Cerebellum (tissue), 4 donors: ENCODE measurements at places on chromosomes 6 and 20. TPM values are rescaled to one million over a fixed set of nuclear protein-coding genes. Genes with fewer than 3 reads are reported as not detected.

Gene ESR1
- 0.09 TPM for total RNA-seq

Gene MLN
- total RNA-seq, result not detected

Gene BPIFA1
- total RNA-seq, result not detected

Gene HNF4A
- total RNA-seq, result 0.09 TPM

Gene PTCHD4
- total RNA-seq, result 11.7 TPM

Gene SMLR1
- total RNA-seq, result not detected

Gene NR2E1
- not detected for total RNA-seq

Gene MYLIP
- total RNA-seq, result 13.0 TPM

- DNase-seq, result peak; percentile 65
These were observed 16.4 kb downstream of the TRMT6 start for GRCh38 chr20:5933802-5934436.

DNA sequence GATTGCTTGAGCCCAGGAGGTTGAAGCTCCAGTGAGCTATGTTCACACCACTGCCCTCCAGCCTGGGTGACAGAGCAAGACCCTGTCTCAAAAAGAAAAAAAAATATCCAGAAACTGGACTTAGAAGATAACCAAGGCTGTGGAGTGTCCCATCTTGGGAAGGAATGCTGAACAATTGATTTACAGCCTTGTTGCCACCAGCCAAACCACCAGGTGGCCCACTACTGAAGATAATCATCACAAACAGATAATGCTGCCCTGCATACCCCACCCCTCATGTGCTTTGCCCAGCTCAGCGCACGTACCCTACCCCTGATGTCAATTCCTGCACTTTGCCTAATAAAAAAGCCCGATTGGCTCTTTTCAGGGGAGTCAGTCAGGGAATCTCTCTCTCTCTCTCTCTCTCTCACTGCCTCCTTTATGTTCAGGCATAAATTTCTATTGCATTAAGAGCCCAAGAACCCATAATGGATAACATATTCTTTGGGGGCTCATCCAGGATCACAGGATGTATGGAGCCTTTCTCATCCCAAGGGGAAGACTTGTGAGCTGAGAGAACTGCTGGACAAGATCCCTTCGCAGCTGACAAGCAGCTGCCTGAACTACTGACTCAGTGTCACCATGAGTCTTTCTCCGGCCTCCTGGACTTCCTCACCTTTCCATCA, 166.4 kb downstream of the CD24 start:
- no peak for DNase-seq

DNA sequence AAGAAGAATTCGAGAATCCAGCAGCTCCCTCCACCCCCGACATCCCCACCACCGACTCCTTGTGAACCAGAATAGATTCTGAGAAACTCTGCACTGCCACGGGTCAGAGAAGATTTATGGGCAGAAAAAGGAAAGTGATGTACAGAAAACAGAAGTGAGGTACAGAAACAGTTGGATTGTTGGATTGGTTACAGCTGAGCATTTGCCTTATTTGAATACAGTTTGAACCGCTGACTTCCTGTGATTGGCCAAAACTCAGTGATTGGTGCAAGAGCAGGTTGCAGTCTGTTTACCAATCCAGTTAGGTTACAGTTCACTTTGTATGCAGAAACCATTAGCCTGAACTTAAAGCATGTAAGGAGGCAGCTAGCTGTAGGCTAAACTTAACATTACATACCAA, 131.2 kb upstream of the HDDC2 start:
- DNase-seq, result no peak

GRCh38 chr6:110776413-110776812, 38.9 kb downstream of the CDK19 start:
- no peak for DNase-seq

DNA sequence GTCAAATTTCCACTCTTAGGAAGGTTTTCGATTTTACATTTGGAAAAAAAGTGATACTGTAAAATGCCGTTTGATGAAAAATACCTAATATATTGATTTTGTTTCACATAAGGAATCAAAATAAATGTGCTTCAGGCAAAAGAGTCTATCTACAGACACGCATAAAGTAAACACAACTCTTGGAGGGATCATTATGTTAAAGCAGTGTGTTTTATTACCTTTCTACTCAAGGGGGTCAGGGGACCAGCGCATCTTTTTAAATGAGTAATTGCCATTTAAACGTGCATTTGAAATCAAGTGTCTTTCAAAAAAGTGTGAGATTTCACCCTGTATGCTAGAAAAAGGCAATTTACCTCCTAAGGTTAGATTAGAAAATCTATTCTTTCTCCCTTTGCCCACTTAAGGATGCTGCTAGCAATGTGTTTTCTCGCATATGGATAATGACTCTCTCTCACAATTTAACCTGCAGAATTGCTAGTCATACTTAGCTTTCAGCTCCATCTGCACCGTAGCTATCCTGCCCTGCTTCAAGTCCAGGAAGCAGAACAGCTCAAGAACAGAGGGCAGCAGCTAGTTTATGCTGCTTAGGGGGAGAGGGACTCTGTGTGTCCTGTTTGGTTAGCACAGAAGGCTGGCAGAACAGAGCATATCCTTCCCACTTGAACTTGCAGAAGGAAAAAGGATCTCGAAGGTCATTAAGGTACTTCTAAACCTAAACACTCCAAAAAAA, 35.0 kb downstream of the NKAIN2 start:
- DNase-seq, result no peak

GRCh38 chr20:57783196-57783595, 73.4 kb upstream of the PMEPA1 start:
- DNase-seq, result no peak

DNA sequence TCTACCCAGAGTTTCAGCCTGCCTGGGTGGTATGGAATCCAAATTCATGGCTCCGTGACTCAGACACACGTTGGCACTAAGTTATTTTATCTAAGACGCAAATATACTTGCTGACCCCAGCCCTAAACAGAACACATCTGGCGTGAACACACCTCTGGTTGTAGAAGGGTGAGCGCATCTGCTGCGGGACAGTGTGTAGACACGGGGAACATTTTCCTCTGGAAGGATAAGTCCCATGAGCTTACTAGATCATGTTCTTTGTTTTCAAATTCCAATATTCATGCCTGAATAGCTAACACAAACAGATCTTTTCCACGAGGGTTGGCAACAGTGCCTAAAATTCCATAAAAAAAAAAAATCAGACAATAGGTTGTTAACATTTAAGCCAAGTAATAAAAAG, 87.8 kb downstream of the TMEM170B start:
- no peak for DNase-seq

GRCh38 chr6:86715676-86716075, 221.7 kb upstream of the HTR1E start:
- no peak for DNase-seq

- no peak for DNase-seq
These were observed 203.8 kb downstream of the TAF4 start for GRCh38 chr20:61861858-61862257.

- peak; percentile 31 for DNase-seq
These were observed 33.0 kb downstream of the HNF4A start for GRCh38 chr20:44388466-44389023.

GRCh38 chr6:114390176-114390575, 47.4 kb upstream of the HS3ST5 start:
- DNase-seq, result no peak

GRCh38 chr6:44559486-44560270, 172.2 kb downstream of the CDC5L start:
- DNase-seq, result no peak

DNA sequence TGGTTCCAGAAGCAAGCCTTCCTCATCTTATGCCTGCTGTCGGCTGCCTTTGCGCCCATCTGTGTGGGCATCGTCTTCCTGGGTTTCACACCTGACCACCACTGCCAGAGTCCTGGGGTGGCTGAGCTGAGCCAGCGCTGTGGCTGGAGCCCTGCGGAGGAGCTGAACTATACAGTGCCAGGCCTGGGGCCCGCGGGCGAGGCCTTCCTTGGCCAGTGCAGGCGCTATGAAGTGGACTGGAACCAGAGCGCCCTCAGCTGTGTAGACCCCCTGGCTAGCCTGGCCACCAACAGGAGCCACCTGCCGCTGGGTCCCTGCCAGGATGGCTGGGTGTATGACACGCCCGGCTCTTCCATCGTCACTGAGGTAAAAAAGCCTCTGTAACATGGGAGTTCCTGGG, 366 bp downstream of the SLC22A1 start:
- no peak for DNase-seq

DNA sequence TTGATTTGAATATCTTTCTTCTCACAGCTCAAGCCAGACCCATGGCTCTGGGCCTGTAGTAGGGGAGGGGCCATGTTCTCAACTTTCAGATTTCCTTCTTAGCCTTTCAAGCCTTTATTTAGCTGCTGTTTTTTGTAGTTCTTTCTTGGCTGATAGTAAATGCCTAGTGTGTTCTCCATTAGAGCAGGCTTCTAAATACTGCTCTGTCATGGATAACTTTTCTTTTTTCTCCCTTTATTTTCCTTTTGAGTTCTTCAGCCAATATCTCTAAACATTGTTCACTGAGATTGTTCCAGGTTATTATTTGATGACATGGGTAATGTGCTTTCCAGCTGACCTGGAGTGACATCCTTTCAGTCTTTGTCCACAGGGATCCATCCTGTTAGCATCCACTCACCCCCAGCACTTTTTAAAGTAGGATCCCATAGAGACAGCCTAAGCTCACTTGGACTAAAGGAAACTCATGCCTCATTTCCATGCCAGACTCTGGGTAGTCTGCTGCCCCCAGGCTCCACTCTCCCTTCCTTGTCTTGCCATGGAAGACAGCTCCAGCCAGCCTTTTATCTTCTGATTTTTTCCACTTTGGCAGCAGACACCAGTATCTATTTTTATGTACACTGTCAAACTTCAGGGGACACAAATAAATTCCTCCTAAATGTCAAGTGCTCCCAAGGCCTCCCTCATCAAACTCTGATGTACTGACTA, 645.6 kb downstream of the RNF144B start:
- DNase-seq, result no peak

DNA sequence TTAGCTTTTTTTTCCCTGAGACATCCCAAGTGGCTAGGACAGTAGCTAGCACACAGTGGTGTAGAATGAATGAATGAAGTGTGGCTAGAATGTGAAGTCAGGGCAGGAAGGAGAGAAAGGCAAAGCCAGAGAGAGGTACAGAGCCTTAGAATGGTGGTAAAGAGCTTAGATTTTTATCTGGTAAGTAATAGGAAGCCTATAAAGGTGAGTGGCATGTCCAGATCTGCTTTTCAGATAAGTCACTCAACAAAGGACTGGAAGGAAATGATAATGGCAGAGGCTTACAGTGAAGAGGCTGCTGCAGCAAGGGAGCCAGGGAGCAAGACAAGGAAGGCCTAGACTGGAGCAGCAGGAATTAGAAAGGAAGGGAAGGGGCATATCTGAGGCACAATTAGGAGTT, 96.0 kb upstream of the PRDM1 start:
- DNase-seq, result no peak

DNA sequence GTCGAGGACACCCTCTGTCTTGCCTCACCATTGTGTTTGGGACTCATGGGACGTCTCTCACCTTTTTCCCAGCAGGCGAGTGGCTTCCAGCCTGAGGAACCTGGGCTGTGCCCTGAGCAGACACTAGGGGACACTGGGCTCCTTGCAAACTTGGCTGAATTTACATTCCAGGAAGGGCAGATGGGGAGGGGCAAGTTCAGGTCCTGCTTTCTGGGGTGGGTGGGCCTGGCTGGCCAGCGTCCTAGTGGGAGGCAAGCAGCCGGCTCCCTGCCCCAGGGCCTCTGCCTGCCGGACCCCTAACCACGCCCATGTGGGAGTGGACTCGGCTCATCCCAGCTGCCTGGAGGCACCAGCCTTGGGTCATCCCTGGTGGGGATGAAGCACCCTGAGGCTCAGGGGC, 48.2 kb upstream of the MLN start:
- no peak for DNase-seq

DNA sequence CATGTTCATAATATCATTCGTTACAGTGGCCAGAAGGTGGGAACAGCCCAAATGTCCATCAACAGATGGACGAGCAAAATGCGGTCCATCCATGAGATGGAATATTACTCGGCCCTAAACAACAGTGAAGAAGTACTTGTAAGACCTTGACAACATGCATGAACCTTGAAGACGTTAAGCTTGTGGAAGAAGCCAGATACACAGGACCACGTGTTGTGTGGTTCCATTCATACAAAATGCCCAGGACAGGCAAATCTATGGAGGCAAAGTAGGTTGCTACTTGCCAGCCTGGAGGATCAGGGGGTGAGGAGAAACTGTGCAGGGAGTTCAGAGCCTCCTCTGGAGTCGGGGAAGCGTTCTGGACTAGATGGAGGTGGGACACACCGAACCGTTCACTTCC, 207.1 kb downstream of the ERMARD start:
- DNase-seq, result no peak

DNA sequence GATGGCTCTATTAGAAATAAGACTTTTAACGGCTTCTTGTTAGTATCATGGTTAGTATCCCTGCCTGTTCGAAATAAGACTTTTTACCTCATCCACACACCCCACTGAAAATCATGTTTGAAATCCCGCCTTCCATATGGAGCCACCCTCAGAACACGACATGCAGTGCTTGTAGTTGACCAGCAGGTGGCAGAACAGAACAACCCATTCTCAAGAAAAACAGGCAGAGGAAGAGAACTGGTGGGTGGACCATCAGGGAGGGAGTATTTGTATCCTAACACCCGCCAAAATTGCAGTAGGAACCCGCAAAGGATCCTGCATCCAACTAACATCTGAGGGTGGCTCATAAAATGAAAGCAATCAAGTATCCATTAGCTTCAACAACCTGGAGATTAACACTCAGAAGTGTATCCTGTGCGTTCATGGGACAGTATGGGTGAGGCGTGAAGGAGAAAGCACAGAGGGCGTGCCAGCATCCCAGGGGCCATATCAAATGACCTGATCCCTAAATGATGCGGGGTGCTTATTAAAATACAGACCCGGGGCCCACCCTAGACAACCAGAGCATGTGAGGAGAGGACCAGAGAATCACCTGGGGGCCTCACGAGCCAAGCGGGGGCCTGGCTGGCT, 89.6 kb upstream of the NHSL1 start:
- peak; percentile 78 for DNase-seq
